ENCODE measurements at places on chromosomes 5 and 9. TPM values are rescaled to one million over a fixed set of nuclear protein-coding genes. Genes with fewer than 3 reads are reported as not detected.

Gene SHISAL2B
- total RNA-seq = not detected

Gene IFNA5
- not detected for total RNA-seq

Gene MYOT
- 54.2 TPM for total RNA-seq

Gene SPATA31E1
- not detected for total RNA-seq

Gene EPB41L4A
- total RNA-seq = 33.3 TPM

Gene PRDM12
- total RNA-seq = not detected

Gene WDR31
- total RNA-seq = 4.4 TPM

Gene FGFR4
- total RNA-seq = 57.7 TPM

Gene SPINK6
- total RNA-seq = not detected

Gene PTGR1
- 152 TPM for total RNA-seq

Gene DNAJB5
- 8.5 TPM for total RNA-seq

Gene SPINK7
- not detected for total RNA-seq

Gene GRXCR2
- 0.29 TPM for total RNA-seq

Measured in metanephros (tissue), 2 donors.